Stimulated activated CD8-positive, alpha-beta memory T cell treated with anti-CD3 and anti-CD28 coated beads, Interleukin-2, amount 100 ng/mL, for 1 hour (primary cell): ENCODE measurements at places on chromosomes 4 and X.

DNA sequence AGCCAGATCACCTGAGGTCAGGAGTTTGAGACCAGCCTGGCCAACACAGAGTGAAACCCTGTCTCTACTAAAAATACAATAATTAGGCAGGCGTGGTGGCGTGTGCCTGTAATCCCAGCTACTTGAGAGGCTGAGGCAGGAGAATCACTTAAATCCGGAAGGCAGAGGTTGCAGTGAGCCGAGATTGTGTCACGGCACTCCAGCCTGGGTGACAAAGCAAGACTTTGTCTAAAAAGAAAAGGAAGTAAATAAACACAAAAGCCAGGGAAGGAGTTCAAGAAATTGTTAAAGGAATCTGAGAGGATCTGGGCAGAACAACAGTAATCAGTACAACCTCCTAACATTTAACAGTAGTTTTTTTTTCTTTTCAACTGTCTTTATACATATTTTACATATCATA is 48.7 kb upstream of the ARHGEF6 start:
- DNase-seq, result no peak

GRCh38 chr4:84263415-84263814 is 235.7 kb downstream of the NKX6-1 start:
- no peak for DNase-seq

DNA sequence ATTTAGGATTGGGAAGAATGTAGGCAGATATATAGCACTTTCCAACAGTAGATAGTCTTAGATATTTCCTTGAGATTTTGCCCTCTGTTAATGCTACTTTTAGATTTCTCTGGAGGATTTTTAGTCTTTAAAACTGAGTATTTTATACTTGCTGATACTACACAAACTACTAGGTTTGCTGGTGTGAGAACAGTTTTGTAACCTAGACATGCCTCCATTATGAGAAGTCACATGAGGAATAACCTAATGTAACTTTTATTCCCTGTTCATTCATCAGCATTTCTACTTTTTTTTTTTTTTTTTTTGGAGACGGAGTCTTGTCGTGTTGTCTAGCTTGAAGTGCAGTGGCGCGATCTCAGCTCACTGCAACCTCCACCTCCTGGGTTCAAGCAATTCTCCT is 137.2 kb downstream of the RAPGEF2 start:
- no peak for DNase-seq

DNA sequence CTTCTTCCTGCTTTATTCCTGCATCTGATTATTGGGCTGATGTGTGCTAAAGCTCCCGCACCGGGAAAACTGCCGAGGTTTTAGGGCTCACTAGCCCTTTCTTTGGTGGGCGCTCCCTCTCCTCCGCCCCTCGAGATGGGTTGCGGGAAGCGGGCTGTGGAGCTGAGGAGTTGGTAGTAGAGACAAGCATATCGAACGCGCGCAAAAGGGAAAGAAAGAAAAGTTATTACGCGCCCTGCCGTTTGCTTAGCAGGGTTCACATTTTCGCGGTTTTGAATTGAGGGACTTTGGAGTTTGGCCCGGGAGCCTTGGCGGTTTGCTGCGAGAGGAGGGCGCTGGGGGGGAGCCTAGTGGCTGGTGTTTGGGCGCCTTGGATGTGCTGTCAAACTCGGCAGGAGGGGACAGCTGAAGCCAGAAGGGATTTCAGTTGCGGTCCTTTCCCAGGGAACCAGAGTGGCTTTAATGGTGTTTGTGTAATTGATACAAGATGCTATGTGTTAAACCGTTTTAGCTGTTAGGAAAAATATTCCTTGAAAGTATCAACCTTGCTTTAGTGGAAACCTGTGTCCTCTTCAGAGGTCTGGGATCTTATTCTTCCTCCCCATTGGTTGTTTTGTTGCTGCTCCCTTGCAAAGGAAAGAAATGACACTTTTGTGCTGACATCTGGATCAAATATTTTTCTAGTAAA is 1.1 kb downstream of the GAB1 start:
- DNase-seq, result no peak

GRCh38 chr4:181908168-181908567 is 335.0 kb upstream of the TENM3 start:
- no peak for DNase-seq

DNA sequence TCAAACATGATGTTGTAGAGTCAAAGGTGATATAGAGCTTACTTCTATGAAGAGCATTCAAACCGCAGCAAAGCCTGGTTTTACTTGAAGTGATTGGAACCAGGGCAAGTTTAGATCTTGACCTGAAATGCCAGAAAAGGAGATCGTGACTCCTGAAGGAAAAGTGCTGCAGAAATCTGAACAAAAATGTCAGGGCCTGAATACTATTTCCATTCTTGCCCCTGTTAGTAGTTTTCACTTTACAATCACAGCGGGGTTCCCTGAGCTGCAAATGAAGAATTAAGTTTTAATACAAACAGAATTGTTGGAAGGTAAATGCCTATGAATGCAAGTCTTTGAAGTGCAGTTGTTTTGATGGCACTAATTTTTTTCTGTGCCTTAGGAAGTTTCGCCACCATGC is 4.1 kb downstream of the SLIT2 start:
- no peak for DNase-seq

- DNase-seq, result no peak
These were observed 24.3 kb upstream of the TSPAN5 start for GRCh38 chr4:98682719-98683118.

DNA sequence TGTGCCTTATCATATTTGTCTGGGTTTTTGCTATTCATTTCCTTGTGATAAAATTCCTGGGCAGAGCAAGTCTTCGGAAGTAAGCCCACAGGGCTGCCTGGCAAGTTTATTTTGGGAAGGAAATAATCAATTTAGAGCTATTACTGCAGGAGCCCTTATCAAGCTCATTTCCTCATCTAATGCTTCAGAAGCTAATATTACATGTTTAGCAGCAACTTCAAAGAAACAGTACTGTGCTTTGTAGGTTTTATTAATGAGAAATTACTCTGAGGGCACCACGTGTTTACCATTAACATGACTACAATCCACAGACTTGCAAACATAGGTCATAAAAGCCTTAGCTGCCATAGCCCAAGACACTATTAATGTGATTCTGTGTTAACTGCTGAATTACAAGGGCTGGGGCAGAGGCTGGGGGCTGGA is 540.0 kb downstream of the SPRY1 start:
- DNase-seq, result no peak

DNA sequence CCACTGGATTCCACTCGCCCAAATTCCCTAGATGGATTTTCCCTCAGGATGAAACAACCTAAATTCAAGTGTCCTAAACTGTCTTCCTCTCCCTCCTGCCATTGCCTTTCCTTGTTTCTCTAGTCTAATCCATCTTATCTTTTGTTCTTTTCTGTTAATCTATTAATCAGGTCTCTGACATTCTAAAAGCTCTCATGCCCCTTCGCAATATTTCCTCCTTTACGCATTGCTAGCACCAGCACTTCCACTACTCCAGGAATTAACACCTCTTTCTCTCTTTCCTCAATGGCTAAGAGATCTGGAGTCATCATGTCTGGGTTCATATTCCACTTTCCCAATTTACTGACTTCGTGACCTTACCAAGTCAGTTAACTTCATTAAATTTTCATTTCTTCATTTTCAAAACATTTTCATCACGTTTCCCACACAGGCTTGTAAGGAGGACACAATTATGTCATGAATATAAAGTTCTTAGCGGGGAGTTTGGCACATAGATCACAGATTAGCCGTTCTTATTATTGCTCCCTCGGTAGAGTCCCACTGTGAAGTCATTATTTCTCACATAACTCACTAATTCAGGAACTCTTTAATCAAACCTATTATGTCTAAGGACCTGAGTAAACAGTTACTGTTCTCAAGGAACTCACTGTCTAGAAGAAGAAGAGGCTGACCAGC is 45.3 kb downstream of the FAT4 start:
- no peak for DNase-seq

GRCh38 chr4:185468999-185469398 is 2.5 kb downstream of the CCDC110 start:
- no peak for DNase-seq

- no peak for DNase-seq
These were observed 1197.4 kb upstream of the ADGRL3 start for GRCh38 chr4:60002603-60003337.

DNA sequence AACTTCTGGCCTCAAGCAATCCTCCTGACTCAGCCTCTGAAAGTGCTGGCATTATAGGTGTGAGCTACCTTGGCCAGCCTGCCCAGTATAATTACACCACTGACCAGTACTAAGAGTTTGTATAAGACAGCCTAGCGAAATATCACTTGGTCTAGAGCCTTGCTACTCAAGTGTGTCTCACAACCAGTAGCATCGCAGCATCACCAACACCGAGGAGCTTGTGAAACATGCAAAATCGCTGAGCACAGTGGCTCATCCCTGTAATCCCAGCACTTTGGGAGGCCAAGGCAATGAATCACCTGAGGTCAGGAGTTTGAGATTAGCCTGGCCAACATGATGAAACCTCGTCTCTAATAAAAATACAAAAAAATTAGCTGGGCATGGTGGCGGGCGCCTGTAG is 102.0 kb upstream of the GATB start:
- DNase-seq, result no peak

DNA sequence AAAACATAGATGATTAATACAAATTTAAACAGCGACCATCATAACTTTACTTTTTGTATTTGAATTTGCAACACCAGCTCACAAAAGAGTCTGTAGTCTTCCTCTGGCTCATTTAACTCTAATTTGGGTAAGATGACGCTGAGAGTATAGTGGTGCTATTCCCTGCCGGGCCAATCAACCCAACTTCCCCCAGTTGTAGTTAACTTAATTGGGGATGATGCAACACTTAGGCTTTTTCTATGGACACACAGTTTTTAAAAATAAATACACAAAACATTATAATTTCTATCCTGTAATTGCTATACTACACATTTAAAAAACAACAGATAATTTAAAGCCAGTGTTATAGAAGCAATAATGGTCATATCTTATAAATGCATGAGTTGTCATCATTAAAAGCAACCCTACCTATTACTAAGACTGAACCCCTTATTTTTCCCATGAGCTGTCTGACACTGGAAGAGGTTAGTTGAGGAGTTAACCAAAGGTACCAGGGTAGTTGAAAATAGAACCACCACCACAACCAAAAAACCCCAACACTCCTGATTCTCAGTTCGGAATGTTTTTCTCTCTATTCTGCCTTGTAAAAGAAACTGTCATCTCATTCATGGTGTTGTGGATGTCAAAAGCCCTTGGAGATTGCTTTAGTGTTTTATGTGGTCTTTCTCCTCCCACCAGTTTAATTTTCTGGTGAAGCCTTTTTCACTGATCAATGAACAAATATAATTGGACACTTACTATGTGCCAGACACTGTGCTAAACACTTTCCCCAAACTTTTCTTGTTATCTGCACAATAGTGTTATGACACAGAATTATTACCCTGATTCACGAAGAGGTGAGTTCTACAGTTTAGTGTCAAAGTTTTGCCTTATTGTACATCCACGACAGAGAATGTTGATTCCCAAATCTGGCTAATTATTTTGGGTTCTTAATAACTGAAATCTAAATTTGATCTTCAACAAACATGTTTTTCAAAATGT is 61.5 kb upstream of the RAPGEF2 start:
- no peak for DNase-seq

- DNase-seq, result no peak
These were observed at the start of gene CXXC4 for GRCh38 chr4:104494822-104495559. Gene CXXC4, minus strand, starts transcription at chr4:104494894. Its CDS starts 3,092 bp downstream, at chr4:104491802.

- no peak for DNase-seq
These were observed 9.9 kb downstream of the MMRN1 start for GRCh38 chr4:89904524-89904923.

- DNase-seq, result no peak
These were observed 2.8 kb downstream of the PCDH19 start for GRCh38 chrX:100407147-100407783.

DNA sequence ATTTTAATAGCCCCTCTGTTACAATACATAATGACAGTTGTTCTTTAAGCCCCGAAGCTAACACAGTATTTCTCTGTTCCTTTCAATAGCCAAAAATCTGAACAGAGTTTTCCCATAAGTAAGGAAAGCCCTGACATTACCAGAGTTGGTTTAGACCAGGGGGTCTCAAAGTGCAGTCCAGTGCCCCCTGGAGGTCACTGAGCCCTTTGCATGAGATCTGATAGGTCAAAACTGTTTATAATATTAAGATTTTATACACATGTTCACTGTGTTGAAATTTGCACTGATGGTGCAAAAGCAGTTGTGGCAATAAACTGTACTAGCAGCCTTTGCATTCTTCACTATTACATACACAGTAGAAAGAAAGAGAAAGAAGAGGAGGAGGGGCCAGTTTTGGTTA is 177.1 kb downstream of the SPANXN3 start:
- DNase-seq, result no peak

- no peak for DNase-seq
These were observed 358.9 kb downstream of the FBXO8 start for GRCh38 chr4:173924561-173924960.

GRCh38 chr4:140358281-140358680 is 15.2 kb upstream of the SCOC start:
- DNase-seq, result no peak

DNA sequence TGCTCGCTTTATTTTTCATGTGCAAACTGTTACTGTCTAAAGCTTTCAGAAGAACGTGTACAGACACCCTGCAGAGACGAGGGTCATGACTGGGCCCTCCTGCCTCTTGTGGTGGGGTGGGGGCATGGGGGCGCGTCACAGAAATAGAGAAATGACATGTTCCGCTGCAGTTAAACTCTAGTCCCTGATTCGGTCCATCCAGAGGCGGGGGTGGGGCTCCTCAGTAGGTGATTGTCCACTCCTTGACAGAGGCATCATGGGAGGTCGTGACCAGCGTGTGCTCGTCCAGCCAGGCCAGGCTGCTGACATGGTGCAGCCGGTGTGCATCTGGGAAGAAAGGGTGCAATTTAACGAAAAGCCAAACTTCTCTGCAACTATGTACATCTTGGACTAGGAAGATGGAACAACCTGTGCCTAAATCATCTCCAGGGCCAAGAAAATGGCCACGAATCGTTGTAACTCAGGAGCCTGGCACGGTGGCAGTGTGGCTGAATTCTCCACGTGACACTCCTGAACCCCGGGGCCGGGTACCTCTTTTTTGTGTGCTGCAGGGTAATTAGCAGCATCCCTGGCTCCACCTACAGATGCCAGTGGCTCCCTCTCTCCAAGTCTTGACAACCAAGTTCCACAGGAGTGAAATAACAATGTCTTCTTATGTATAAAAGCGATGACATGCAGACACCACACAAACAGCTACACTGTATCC is 41.3 kb downstream of the WDR1 start:
- DNase-seq, result no peak
